ENCODE measurements at places on chromosomes 3 and 15. TPM values are rescaled to one million over a fixed set of nuclear protein-coding genes. Genes with fewer than 3 reads are reported as not detected.

DNA sequence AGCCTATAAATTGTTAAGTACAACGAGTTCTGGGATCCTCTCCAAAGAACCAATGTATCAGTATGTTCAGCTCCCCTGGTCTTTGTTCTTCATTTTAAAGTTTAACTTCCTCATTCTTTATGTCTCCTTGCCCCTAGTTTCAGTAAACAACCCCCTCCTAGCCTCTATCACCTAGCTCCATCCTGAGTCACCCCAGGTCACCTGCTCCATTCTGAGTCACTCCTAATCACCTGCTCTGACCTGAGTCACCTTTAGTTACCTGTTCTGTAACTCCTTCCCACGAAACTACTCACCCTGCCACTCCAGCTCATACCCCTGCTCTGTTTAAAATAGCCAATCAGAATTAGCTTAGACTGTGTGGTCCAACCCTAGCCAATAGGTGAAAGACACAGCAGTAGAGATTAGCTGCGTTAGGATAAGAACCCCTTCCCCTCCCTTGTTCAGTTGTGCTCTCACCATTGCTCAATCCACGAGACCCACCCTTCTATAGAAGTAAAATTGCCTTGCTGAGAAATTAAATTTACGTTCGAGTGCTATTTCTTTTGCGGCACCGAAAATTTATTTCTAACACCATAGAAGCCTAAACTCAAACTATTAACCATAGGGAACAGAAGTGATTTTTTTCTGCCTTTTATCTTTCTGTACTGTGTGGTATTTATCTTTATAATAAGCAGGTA is 245.0 kb upstream of the ADAMTS9 start:
- no peaks in the 10 kb centered on the region for H3K4me1 ChIP-seq
- no peaks in the 10 kb centered on the region for H3K36me3 ChIP-seq
- H3K27ac ChIP-seq, result no peak overlapping the region
- H3K27me3 ChIP-seq, result peaks cover 7% of the 10 kb centered on the region

DNA sequence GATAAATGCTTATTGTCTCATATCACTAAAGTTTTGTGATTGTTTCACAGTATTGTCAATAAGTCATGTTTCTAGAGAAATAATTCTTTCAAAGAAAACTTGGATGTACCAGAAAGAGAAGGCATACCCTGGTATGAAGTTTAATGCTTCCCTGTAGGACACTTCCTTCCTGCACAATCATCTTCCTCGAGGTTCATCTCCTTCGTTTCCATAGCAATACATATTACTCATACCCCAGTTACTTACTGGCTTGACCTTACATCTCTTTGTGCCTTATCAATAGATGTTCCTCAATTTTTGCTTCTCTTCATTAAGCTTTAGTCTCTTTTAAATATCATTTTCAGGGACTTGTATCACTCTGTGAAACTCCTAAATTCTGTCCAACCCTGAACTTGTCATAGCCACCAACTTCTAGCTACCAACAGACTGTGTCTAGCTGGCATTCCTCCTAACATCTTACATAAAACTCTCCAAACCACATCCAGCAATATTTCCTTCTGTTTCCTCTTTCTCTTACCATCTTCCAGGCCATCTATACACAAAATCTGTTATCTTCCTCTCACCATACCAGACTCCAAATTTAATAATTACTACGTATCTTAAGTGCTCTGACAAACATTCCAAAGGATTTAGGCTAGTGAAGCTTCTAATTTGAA is 134.3 kb downstream of the GADL1 start:
- H3K4me3 ChIP-seq, result no peak overlapping the region
- no peaks in the 10 kb centered on the region for H3K36me3 ChIP-seq
- no peaks in the 10 kb centered on the region for H3K27me3 ChIP-seq
- H3K4me1 ChIP-seq, result peaks cover 20% of the 10 kb centered on the region
- H3K27ac ChIP-seq, result peak overlapping the region; percentile 3

GRCh38 chr3:151895478-151896241 is 22.2 kb downstream of the SUCNR1 start:
- H3K4me3 ChIP-seq, result no peak overlapping the region
- no peaks in the 10 kb centered on the region for H3K27me3 ChIP-seq
- peaks cover 32% of the 10 kb centered on the region for H3K4me1 ChIP-seq
- H3K36me3 ChIP-seq, result no peaks in the 10 kb centered on the region
- H3K27ac ChIP-seq, result no peak overlapping the region

DNA sequence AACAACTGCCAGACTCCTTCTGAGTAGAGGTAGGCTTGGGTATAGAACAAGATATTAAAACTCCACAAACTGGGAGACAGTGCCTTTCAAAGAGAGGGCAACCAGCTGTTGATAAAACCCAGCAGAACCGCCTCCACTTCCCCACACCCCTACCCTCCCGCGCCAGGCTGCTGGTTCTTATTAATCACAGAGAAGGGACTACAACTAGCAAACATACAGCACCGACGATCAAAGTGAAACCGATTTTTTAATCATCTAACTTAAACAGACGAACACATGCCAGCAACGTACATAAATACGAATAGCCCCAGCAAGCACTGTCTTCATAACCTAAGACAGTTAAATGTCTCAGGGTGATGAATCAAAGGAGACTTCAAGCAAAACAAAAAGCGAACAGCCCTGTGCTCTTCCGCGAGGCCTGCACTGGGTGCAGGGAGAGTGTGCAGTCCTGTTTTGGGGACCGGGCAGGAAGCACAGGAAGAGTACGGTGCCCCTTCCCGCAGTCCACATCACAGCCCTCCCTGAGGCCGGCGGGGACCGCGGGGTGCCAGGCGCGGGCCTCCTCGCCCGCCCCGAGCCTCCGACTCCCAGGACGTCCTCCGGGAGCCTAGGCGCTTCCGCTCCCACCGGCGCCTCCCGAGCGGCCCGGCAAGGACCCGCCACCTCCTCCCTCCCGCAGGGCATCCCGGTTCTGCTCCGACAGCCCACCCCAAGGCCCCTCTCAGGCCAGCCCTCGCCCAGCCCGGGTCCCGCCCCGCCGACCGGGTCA is 75.1 kb upstream of the VGLL4 start:
- peak overlapping the region; percentile 99 for H3K27ac ChIP-seq
- peaks cover 7% of the 10 kb centered on the region for H3K27me3 ChIP-seq
- peak overlapping the region; percentile 100 for H3K4me3 ChIP-seq
- peaks cover 36% of the 10 kb centered on the region for H3K4me1 ChIP-seq
- peak; percentile 43 for DNase-seq

DNA sequence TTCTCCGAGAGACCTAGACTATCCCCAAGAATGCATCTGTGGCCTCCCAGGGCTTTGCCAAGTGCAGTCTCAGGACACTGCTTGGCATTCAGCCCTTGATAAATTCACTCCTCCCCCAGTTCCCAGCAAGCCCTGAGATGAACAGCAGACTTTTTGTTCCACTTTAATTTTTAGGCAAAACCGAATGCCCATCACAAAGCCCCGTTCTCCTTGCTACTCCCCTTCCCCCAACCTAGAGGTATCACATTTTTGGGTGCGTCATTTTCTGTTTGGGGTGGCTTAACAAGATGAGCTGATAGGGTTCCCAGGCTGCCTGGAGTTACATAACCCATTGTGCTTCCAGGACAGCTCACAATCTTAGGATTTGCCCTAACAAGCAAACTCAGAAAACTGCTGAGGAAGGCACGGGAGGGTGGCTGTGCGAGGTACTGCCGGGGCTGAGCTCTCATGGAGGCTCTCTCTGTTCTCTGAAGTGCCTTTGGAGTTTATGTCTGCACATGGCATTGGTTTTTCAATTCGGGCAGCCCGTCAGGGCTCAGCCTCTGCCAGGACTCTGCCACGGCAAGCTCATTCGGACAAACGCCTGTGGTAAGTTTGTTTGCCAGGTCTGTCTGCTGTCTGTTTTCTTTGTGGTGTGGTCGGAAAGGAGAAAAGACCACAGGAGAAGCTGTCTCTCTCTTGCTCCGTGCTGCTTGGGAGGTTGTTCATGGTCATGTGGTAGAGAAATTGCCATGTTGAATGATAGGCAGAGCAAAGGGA is at the start of gene TRAK1:
Gene TRAK1 (plus strand): TSS at position 385 of the 759 bp plus-strand sequence. CDS start 113 bp downstream, at position 498.
- no peak within 1 kb of the TSS for H3K4me3 ChIP-seq
- peaks cover 1% of the 10 kb centered on the region for H3K27me3 ChIP-seq
- DNase-seq, result no peak

DNA sequence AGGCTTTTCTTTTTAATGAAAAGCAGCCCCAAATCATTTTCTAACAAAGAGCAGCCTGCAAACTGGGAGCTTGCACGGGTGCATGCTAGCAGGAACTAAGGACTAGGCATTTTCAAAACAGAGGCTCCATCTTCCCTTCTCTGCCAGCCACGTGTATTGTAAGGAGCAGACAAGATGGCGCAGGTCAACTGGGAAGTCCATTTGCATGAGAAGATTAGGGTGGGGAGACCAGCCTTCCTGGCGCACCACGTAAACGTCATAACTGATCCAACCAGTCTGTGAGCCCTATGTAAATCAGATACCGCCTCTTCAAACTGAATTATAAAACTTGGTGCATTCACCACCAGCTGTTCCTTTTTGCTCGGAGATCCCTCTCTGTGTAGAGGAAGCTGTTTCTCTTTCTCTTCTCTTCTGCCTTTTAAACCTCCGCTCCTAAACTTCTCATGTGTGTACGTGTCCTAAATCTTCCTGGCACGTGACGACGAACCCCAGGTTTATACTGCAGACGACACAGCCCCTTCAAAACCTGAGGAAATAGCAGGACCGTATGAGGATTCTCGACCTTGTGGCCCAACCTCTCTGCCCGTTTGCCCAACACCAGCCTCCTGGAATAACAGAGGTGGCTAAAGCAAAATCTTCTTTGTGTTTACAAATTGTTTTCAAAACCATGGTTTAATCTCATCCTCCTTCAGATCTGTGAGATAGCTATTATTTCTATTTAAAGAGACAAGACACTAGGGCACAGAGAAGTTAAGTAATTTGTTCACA is 26.4 kb upstream of the SLC30A4 start:
- H3K27ac ChIP-seq, result peak overlapping the region; percentile 73
- no peak for DNase-seq
- peaks cover 35% of the 10 kb centered on the region for H3K4me1 ChIP-seq

Gene TRH
- not detected for total RNA-seq

Gene C3orf62
- 3.3 TPM for total RNA-seq

Gene P2RY1
- total RNA-seq, result not detected

Gene NEO1
- total RNA-seq, result 6.0 TPM

Gene SLC2A2
- total RNA-seq, result not detected

Gene CLDN11
- total RNA-seq, result 77.5 TPM

Gene CX3CR1
- not detected for total RNA-seq

Gene XIRP1
- 0.08 TPM for total RNA-seq
